NB4 (cell line): ENCODE measurements at places on chromosomes 3 and 15.

DNA sequence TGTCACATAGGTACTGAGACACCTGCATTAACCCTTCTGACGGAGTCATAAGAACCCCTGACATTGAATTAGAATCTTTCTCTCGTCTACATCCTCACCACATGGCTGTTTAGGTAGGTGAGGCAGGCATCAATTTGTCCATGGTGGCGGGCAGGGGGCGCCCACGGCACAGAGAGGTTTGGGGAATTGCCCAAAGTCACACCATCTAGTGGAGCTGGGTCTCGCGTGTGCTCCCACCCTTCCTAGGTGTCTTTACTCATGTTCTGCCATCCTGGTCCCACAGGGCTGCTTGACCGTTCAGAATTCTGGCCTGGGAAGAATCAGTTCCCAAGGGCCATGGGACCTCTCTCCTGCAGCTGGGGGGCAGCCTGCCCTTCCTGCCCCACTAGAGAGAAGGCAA is 14.7 kb upstream of the DLL4 start:
- no peak for DNase-seq

DNA sequence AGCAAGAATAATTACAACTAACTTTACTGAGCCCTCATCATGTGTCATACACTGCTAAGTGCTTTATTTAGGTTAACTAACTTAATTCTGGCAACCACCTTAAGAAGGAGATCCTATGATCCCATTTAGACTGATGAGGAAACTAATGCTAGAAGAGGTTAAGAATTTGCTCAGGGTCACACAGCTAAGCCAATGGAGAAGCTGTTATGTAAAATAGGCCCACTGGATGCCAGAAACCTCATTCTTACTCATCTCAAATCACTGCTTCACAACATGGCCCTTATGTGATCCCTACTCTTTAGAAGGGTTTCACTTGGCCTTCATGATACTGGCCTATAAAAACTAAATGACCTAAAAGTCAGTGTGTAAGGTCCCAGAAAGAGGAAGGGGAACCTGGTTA is 41.2 kb downstream of the IMPG2 start:
- no peak for DNase-seq

DNA sequence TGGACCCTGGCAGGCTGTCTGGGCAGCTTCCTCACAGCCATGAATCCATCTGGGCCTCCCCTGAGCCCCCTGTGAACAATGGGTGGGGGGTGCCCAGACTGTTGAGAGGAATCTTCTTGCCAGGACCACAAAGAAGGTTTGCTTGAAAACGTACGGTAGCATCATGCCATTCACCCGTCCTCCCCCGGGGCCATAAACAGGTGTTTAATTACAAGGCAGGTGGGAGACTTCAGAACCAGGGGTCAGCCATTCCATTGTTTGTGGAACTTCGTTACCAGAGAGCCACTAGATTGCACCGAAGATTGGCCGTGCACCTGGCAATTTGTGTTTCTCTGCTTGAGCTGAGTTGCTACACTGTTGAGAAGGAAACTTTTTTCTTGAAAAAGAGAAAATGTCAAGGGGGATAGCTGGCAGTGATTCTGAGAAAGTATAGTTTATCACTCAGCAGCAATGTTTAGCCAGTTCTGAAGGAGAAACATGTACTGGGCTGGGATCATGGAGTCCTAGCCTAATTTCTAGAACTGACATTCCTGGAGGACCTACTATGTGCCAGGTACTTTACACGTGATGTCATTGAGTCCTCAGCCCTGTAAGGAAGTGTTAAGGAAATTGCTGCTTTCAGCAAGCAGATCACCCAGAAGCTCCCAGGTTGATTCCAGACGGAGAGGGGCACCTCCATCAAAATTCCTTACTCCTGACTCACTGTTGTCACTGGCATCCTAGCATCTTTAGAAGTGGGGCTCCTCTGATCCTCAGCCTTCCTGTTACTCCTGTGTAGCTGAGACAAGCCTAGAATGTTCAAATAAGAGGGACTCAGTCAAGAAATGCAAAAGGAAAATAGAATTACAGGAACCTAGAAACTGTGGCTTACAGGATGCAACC is 103.8 kb upstream of the UBE2E1 start:
- no peak for DNase-seq

DNA sequence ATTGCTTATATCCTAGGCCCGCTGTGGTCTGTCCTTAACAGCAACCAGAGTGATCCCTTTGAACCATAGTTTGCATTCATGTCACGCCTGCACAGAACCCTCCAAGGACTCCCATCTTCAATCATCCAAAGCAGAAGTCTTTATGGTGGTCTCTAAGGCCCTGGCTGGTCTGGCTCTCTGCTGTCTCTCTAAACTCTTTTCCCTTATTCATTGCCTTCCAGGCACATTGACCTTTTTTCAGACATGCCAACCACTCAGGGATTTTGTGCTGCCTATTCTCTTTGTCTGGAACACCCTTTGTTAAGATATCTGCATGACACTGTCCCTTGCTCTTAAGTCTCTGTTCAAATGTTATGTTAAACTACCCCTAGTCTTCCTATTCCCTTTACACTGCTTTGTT is 21.9 kb upstream of the ZBTB47 start:
- DNase-seq, result no peak

GRCh38 chr3:148254402-148254801 is 443.3 kb upstream of the AGTR1 start:
- no peak for DNase-seq

- DNase-seq, result peak; percentile 14
Observed at GRCh38 chr3:72413228-72413627, 435.0 kb downstream of the SHQ1 start.

DNA sequence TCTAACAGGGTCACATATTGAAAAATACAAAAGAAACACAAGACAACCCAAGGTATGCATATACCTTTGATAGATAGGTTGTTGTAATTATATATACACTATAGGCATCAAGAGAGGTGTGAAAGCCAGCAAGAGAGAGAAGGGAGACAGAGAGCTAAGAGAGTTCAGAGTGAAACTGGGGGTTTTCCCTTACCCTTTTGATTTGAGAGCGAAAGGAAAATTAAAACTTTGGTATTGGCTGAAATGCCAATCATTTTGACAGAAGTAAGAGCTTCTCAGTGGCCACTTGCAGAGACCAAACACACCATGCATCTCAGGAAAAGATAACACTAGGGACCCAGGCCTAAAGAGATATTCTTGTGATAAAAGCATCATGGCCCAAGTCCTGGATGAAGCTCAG is 183.6 kb downstream of the SHOX2 start:
- DNase-seq, result no peak

DNA sequence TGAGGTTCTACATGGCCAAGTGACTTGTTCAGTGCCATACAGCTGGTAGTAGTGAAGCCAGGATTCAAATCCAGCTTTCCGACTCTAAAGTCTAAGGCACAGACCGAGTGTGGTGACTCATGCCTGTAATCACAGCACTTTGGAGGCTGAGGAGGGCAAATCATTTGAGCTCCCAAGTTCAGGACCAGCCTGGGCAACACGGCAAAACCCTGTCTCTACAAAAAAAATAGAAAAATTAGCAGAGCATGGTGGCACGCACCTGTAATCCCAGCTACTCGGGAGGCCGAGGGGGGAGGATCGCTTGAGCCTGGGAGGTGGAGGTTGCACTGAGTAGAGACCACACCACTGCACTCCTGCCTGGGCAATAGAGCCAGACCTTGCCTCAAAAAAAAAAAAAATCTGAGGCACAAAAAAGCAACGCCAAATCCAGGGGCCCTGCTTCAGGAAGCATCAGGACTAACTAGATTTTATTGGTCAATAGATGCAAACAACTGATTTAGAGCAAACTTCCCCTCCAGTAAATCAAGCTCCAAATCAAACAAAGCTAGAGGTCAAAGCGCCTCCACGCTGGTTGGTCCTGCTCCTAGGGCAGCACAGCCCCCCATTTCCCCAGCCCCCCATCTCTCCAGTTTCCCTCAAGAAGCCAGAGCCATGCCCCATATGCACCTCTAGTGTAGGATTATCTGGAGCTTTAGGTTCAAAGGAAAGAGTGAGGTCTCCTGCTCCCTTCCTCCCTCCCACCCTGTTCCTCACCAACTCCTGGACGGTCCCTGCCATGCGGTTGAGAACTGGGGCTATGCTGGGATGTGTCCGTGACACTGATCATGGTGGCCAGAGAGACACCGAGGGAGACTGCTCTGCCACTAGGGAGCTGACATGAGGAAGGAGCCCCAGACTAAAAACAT is 2.9 kb upstream of the TNK2 start:
- DNase-seq, result no peak
